SK-N-SH (cell line): ENCODE measurements at places on chromosomes 5 and 9. TPM values are rescaled to one million over a fixed set of nuclear protein-coding genes. Genes with fewer than 3 reads are reported as not detected.
A peak's percentile ranks its signal among the peaks of the same experiment; 100 is the strongest.

GPX3 gene
- polyA plus RNA-seq = 3.2 and 3.8 TPM in 2 replicates

BNIP1 gene
- polyA plus RNA-seq = 16.7 and 21.1 TPM in 2 replicates

IPO11 gene
- polyA plus RNA-seq = 8.1 and 13.3 TPM in 2 replicates

DNA sequence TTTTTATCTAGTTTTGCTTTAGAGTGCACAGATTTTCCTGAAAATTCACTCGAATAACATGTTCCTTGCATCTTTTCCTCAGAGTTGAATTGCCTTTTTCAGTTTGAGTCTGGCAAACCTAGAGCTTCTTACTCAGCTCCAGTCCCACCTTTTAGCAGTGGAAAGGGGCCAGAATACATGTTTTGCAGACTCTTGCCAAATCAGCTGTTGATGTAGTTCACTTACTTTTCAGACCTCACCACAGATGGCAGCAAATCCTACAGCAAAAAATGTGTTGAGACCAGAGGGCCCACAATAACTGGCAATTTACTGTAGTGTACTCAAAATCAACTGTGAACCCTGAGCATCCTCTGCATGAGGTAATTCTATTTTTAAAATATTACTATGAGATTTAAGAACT, 545.2 kb upstream of the ACO1 start:
- DNase-seq = no peak

DNA sequence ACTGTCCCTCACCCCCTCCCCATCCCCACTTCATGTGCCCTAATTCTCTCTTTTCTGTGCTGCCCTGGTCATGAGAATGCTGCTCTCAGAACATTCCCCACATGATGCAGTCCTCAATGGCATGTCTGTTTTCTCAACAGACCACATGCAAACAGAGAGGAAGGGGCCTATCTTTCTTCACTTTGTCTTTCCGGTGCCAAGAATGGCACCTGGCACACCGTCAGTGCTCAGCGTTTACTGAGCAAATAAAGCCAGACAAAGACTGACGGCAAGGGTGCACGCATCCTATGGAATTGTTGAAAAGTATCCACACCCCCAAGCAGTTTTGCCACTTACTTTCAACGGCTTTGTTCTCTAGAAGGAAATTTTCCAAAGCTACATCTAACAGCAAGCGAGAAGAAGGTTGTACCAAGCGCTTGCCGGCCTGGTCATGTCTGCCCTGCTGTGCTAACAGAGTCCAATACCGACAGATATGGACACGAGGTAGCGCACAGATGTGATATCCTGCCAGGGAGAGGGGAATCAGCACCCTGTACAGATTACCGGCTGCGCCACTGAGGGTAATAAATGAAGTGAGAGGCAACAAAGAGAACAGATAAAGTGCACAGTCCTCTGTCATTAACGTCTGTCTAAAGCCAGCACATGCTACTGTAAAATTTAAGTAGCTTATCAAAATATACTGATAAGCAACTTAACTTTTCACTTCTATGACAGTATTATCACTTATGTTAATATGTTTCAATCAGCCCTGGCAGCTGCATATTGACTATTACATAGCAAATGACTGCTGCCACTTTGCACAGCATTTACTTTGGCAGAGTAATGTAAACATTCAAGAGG, 251.7 kb downstream of the DENND1A start:
- DNase-seq = peak; percentile 57

DNA sequence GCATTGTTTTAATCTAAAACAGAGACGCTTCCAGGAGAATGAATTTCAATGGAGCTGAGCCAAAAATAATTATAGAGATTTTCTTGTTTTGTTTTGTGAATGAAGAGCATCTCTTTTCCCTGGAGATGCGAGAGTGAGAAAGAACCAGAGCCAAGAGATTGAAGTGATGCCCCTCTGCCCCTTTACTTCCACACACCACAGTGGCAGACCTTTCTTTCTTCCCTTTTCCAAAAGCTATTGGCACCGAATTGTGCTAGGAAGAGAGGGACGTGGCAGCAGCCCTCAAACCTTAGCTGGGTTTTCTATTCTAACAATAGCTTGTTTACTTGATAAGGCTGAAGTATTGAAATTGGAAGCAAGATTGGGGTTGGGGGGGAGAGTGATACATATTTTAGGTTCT, 133.0 kb upstream of the TMEM161B start:
- no peak for DNase-seq

DNA sequence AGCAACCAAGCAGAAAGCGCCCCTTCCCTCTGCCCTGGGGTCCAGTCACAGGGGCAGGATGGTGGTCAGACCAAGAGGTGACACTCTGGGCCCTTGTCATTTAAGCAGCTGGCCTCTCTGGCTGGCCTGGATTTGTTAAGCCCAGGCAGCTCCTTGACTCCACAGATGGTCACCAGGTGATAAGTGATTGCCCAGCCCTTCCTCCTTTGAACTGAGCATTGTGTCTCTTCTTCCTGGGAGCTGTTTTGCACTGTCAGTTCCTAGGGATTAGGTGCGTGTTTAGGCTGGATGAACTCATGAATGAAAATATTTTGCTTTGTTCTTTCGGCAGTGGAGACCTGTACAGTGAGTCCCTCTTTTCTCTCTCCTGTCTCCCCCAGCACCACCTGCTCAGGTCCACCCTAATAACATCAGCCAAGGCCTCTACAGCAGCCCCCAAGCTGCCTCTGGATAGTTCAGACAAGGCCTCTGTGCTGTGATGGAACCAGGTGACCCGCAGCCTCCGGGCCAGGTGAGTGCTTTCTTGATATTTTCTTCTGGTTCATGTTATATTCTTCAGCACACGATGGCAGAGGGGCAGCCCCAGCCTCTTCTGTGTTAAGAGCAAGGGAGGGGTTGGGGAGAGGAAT, 139.7 kb upstream of the PITX1 start:
- DNase-seq = no peak

- DNase-seq = no peak
These were observed 53.8 kb downstream of the SREK1 start for GRCh38 chr5:66197764-66198405.

DNA sequence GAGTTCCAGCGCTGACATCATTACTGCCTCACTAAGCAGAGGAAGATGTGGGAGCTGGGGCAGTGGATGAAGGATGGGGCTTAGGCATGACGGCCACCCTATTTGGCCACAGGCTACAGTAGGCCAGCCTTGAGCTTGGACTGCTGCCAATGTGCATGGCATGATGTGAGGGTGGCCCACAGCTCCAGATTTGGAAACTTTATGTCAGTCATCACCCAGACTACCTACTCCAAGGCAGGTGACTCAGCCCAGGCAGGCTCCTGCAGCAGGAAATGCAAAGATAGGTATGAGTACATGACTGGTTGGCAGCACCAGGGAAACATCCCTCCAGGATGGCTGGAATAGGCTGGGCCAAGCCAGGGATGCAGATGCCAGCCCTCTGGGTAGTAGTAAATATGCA, 303.6 kb downstream of the SPOCK1 start:
- no peak for DNase-seq

DNA sequence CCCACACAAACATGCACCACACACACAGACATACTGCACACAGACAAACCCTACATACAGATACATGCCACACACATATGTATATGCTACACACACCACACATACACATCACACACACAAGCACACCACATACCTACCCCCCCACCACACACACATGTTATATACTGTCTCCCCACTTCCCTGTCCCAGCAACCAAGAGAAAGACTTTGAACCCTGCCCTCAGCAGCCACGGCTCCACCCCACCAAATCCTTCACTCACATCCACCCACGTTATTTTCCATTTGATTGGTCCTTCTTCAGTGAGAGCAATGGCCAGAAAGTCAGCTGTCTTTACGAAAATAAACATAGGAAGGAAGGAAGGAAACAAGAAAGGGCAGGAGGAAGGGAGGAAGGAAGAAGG, 479.8 kb downstream of the DIRAS2 start:
- no peak for DNase-seq

DNA sequence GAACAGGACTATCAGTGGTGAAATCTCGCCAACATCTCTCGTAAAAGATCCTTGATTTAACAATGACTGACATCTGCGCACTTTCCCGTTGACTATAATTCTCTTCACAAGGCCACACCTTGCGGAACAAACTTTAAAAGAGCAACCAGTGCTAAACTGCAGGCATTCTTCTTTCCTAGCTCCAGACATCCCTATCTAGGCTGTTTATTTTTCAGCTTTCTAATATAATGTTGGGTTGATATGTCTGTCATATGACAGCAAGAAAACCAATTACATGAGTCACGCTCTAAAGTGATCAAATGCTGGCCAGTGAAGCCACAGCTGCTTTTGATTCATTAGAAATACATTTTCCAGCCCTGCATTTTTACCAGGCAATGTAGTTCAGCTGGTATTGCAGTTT, 162.5 kb downstream of the ELAVL2 start:
- peak; percentile 27 for DNase-seq

GRCh38 chr5:166758151-166758550, 1533.3 kb upstream of the WWC1 start:
- no peak for DNase-seq

DNA sequence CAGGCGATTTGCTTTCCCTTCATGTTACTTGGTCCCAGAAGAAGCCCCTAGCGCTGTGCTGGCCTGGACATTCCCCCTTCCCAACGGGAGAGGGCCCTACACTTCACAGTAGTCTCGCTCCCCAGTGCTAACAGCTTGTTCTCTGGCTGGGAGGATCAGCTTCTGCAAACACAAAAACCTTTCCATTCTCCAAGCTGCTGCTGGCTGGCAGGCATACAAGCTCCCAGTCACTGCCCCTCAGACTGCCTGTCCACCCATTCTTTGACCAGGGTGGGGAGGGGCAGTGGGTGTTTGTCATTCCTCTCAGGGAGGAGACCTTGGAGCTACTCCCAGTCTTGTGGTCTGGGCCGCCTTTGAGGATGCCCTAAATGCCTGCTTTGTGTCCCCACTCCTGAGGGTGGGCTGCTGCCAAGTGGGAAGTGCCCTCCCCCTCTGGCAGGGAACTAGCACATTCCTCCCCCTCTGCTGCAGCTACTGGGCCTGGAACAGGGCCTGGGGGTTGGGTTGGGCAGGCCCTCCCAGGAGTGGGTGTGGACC, 20.8 kb downstream of the ENHO start:
- no peak for DNase-seq

DNA sequence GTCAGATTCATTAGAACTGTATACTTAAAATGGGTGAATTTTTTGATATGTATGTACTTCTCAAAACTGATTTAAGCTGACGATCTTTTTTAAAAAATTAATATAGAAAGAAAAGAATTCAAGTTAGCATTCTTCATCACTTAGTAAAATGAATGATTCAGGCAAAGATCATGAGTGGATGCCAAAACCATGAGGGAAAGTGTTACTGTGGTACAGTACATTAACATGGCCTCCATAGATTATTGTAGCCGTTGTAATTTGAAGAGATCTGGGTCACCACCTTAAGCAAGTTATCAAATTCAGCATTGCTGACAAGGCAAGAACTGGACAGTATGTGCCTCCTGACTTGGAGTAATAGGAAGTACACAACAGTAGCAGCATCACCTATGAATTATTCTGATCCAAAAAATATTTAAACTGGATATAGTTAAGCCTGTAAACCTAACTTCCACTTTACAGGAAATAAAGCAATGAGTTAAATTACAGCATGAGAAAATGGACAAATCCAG, 29.7 kb downstream of the C9orf85 start:
- DNase-seq = no peak

DNA sequence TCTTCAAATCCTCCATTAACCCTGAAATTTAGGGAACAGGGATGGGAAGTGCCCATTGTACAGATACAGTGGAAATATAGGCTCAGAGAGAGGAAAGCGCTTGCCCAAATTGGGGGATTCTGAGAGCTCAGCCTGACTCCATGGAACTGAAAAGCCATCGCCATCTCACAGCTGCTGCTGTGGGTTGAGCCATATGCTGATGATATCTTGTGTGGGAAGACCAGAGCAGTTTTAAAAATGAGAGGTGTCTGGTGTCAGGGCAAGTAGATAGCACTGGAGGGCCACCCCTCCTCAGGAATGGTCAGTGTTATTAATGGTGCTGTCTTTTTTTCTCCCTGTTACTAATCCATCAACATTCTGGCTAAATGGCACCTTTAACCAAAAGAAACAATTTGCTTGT, 50.9 kb upstream of the C5orf58 start:
- DNase-seq = peak; percentile 70

DNA sequence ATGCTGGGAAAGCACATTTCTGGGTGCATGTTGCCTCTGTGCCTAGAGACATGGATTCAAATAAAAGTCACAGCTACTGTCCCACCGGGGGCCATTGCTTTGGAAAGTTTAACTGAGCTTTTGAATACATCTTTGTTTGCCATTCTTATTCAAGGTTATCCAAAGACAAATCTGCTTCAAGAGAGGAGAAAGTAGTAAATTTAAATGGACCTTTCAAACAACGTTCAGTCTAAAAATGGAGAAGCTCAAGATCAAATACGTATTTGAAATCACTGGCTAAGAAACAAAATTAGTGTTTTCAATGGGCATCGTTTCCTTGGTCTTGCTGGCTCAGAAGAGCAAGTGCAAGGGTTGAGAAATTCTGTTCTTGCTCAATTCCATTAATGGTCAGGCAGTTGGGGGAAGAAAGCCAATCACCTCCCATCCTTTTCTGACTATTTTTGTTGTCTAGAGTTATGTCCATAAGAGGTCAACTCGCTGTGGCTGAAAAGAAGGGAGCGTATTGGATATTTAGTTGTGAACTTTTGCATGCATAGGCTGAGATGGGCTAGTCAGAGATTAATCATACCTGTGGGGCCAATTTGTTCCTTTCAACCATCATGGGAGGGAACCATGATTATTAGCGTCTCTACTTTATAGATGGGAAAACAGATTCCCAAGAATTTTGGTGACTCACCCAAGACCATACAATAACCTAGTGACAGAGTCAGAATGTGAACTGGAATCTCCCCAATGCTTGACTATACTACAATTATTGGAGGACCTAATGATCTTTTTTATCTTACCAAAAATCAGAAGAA, 276.2 kb upstream of the TNC start:
- no peak for DNase-seq
